ENCODE measurements at places on chromosomes 3 and 15.

DNA sequence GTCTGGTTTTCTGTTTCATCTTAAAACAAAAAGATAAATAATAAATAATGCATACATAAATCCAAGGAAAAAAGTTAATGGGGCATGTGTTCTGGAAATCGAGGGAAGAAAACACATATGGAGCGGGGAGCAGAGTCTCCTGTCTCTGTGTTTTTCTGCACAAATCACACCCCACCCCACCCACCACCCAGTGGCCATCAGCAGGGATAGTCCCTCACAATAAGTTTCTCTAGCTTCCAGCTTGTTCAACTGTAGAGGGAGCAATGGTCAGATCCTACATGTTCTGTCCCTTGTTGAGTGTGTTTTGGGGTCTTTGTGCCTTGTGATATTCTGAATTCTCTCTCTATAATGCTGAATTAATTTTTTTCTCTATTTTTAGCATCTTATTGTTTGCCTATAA lies 26.8 kb upstream of the CHRNA7 start:
- DNase-seq = no peak

DNA sequence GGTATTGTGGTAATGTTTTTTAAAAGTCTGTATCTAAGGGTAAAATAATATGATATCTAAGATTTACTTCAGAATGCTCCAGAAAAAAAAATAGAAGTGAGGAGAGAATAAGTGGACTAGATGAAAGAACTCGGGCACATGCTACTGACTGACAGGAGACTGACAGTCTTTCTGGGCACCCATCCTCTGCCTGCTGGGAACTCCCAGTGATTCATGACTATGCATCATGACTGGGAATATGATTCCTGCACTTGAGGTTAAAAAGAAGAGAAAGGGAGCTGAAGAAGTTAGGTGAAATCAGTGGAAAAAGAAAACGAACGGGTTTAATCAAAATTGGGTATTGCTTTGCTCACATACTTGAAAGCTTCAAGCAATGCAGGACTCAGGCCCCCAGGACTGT lies 35.7 kb upstream of the SPSB4 start:
- DNase-seq = no peak

DNA sequence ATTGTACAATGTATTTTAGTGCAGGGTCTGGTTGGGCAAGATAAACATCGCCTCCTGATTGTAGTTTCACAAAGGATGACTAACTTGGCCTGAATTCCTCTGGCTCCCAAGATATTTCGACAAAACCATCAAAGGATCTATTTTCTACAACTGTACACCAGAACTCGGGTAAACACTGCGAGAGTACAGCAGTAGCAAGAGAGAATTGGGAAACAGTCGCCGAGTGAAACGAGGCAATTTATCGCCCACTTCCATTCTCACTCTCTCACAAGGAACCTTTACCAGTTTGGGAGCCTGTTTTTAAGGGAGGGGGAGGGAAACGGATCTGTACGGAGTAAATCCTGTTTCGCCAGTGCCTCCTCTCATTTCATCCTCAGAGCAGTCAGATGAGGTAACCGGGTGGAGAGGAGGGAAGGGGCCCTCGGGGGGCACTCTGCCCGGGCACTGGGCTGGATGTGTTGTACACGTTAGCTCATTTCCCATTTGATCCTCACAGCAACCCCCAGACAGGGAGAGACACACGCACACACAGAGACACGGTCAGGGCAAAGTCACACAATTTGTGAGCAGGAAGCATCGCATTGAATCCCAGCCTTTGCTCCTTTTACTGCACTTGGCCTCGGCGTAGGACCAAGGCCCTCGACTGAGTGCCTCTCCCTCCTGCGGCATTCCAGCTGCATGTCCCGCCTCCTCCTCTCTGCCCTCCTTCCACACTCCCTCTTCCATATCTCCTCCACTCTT lies 120.1 kb downstream of the LIPC start:
- DNase-seq = no peak

GRCh38 chr3:73933585-73933984 lies 308.8 kb upstream of the PDZRN3 start:
- no peak for DNase-seq

GRCh38 chr15:77025083-77025901 lies 30.4 kb downstream of the PSTPIP1 start:
- no peak for DNase-seq

- no peak for DNase-seq
Observed at GRCh38 chr3:180265551-180265950, 228.8 kb upstream of the PEX5L start.

DNA sequence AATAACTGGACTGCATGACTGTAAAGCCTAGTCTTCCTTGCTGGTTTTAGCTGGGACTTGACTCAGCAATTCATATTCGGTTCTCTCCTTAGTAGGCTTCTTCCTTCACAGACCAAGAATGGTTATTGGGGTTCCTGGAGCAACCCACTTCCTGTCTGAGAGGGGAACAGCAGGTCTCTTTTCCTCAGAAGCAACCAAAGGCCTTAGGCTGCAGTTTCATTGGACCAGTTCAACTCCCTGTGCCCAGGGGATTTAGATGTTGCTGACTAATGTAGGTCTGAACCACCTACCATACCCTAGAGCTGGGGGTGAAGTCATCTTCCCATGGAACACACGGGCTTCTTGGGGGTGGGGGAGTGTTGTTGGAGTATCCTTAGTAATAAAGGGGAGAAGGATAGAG lies 84.0 kb upstream of the SKOR1 start:
- no peak for DNase-seq

DNA sequence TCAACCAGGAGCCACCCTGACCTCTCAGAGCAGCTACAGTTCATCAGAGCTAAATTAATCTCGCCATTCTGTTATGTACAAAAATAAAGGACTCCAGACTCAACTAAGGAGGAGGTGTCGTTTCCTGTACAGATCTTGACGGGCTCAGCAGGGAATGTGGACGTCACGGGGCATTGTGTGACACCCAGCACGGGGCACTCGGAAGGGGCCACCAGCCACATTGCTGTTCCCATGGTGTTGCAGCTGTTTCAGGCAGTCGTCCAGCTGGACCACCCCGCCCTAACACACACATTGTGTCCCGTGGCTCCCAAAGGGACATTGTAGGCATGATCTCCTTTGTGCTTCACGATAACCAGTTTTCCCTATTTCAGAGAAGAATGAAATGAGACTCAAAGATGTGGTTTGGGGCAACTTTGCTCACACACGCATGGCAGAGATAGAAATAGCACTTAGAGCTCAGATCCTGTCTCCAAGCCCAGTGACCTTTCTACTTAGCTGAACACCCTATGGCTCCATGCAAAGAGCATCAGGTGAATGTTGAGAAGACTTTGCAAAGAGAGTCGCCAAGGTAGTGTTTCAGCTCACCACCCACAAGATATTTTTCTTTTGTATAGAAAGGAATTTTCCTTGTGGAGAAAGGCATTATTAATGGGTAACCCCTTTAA lies 5.5 kb downstream of the SSUH2 start:
- DNase-seq = no peak

DNA sequence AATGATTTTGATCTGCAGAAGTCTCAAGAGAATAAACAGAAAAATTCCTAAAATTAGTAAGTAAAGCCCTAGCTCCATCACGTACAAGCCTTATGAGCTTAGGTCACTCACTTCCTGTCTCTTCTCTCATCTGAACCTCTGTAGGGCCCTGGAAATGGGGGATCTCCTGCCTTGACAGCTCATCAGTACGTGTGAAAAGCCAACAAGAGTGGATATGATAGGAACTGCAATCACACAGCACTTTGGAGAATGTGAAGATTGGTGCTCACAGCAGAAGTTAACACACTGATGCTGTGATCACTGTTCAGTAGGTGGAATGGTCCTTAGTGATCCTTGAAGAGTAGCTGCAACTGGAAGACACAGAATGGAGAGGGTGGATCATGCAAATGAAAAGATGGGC lies 27.8 kb upstream of the ALDH1L1 start:
- DNase-seq = no peak

DNA sequence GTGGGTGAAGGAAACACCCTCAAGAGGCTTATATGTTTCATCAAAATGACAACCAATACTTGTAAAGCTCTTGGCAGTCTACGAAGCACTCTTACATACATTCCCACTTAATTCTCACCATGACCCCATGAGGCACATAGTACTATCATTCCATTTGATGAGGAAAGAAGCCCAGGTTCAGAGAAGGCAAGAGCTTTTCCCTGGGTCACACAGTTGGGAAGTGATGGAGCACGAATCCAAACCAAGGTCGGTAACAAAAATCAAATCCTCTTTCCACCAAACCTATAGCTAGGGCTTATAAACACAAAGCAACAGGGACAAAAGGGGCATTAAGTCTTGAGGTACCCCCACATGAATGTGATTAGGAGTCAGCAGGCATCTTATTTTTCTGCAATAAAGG lies 187.1 kb downstream of the UACA start:
- no peak for DNase-seq

DNA sequence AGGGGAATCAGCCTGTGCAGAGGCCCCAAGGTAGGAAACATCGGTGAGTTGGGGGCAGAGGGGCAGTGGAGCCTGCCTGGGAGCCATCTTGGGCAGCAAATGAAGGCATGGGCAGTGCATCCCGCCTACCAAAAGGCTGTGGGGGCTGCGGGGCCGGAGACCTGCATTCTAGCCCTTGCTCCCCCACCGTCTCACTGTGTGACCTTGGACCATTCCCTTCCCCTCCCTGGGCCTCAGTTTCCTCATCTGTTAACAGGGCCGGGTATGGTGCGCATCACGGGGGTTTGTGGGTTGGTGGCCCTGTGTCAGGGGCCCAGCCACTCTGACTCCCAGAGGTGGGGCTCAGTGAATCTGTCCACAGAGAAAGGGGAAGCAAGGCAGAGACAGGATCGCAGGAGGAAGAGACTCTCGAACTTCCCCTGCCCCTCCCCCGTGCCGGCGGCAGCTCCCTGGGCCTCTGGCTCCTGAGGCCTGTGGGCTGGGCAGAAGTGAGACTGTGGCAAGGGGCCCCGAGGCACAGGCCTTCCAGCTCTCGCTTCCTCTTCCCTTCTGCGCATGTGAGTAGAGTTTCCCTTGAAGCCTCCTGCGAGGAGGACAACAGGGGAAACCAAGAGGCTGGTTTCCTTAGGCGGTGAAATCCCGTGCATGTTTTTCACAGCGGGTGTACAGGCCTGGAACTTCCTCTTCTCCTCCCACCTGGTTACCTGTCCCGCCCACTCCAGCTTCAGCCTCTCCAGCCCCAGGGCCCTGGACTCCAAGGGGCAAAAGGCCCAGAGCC lies 42.9 kb downstream of the IDH2 start:
- DNase-seq = peak; percentile 88
